ENCODE measurements at places on chromosomes 3 and 15.

DNA sequence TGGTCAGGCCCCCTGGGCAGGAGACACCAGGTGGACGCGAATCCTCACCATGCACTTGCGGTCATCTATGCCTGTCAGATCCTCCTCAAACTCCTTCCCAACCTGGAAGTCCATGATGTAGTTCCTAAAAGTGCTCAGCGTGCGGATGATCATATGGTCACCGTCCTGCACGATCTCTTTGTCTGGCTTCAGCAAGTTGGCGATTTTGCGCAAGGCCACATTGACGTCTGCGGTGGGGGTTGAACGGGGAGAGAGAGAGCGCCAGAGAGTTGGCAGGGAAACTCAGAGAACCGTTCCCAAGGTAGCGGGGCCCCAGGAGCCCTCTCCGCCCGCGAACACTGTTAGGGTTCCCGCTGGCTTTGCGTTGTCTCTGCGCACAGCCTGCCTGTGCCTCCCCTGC, 809 bp downstream of the RBP1 start:
- peak; percentile 9 for DNase-seq

GRCh38 chr15:80606511-80607071, 88.5 kb upstream of the ABHD17C start:
- peak; percentile 24 for DNase-seq

DNA sequence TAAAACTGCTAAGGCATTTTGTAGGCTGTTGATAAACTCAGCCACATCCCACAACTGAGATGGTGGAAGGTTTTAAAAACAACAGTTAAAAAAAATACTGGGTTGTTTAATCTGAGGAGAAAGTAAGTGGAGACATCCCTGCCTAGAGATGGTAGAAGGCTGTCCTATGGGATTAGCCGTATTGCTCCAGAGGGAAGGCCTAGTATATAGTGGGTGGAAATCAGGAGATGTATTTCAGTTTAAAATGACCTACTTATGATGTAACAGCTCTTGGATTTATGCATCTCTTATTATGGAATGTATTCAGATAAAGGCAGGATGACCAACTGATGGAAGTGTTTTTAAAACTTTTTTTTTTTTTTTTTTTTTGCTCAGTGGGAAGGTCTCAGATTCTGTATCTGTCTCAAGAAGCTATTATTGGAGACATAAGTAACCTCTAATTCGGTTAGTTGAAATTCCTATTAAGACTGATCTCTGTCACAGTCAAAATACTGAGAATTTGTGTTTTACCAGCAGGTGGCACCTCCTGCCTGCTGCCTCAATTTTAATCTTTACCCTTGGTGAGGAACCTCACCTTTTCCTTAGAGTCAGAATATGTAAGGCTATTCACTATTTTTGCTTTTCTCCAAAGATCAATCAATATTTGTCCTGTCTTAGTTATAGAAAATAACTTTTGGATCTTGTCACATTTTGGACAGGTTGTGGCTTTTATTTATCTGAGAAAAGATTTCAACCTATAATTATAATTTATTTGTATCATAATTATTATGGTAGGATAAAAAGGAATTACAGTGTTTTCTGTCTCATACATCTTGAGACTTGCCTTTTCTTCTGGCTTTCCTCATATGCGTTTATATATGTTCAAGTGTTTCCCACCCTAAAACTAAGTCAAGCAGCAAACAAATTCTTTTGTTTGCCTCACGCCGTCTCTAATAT, 63.0 kb downstream of the VPS8 start:
- DNase-seq: peak; percentile 23

GRCh38 chr3:140610544-140610943, 67.3 kb upstream of the TRIM42 start:
- no peak for DNase-seq

DNA sequence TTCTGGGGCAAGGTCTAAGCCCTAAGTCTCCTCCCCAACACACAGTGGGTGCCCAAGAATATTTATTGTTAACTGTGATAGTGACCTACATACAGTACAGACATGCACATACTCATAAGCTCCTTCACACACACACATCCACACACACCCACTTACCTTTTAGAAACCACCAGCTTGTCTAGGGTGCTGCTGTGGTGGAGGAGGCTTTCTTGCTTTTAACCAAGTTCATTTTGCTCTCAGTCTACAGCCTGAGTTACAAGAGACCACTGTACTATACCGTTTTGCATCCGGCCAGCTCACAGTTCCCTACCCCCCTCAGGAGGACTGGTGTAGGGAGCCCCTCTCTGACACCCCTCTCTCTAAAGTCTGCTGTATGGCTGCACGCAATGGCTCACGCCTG, 16.7 kb downstream of the DAPK2 start:
- DNase-seq: no peak

DNA sequence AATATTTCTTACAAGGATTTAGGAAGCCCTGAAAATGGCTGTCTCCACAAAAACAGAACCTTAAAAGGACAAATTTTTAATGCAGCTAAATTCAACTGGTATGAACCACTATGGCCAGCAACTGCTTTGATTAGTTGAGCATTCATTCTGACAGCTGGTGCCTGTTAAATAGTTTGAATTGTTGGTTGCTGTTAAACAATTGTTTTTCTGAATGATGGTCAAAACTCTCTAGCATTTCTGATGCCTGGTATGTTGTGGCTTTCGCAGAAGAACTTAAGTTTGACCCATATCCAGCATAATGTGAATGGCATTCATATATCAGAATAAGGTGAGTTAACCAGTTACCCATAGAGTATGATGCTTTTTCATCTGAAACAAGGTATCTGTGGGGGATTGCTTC, 138.4 kb downstream of the MEIS2 start:
- DNase-seq: peak; percentile 80

GRCh38 chr3:195447201-195447600, 4.4 kb upstream of the ACAP2 start:
- no peak for DNase-seq

DNA sequence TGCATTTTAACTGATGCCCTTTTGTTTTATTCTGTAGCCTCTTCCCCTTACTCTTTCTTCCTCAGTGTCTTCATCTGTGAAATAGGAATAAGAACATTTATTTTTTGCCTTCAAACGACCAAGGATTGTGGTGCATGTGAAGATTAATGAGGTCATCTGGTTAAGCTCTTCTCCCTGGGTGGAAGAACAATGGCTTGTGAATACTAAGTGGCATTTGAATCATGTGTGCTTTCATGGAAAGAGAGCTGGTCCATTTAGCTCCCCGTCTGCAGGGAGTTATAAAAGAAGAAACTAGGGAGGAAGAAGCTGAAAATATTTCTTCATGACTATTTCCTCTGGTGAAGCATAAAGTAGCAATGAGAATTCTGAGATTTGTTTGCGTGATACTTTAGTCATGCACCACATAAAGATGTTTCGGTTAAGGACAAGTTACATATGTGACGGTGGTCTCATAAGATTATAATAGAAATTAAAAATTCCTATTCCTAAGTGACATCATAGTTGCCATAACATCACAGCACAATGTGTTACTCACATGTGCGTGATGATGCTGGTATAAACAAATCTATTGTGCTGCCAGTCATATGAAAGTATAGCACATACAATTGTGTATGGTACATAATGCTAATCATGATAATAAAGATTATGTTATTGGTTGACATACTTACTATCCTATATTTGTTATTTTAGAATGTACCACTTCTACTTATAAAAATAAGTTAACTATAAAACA, 374.3 kb downstream of the RBMS3 start:
- no peak for DNase-seq

- no peak for DNase-seq
Observed at GRCh38 chr3:126699011-126699410, 5.0 kb upstream of the CHCHD6 start.

DNA sequence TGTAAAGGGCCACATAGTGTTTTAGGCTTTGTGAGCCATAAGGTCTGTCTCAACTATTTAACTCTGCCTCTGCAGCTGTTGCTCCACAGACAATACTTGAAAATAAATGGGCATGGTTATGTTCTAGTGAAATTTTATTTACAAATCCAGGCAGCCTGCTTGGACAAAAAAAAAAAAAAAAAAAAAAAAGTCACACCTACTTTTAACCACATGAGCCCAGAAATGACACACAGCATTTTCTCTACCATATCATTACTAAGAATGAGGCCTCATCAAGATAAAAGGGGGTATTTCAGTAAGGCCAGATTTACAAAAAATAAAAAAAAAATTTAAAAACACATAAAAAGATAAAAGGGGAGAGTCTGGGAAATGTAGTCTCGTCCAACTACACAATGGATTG, 1.7 kb upstream of the NGLY1 start:
- DNase-seq: no peak

DNA sequence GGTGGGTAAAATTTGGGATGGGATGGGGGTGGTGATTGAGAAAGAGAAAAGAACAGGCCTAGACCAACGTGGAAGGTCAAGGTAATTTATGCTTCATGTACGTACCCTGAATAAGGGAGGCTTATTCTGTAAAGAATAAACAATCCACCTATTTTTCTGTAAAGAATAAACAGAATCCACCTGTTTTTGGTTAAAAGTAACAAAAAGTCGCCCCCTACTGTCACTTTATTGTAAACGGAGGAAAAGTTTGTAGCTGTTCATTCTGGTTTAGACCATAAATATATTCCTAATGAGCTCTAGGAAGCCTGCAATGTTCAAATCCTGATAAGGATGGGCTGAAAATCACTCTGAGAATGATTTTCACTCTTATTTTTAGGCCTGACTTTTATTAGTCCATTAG, 23.5 kb upstream of the SQOR start:
- no peak for DNase-seq

- no peak for DNase-seq
Observed at GRCh38 chr15:62631076-62631724, 411.3 kb upstream of the TPM1 start.

- peak; percentile 92 for DNase-seq
Observed at GRCh38 chr3:178513546-178514380, 22.5 kb upstream of the KCNMB2 start.

DNA sequence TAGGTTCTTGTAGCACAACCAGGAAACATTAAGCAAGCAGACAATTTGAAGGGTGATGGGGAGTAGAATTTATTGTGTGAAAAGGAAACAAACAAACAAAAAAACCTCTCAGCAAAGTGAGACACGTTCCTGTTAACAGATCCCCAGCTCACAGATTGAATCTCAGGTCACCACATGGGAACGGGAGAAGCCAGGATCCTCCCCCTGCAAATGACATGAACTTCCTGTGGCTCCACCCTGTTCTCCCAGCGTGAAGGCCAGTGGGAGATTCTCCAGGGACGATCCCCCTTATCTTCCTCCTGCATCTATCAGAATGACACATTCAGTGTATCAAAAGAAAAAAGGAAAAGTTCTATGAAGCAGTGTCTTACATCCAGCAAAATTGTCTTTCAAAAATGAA, 1488.1 kb downstream of the OTOL1 start:
- DNase-seq: no peak

DNA sequence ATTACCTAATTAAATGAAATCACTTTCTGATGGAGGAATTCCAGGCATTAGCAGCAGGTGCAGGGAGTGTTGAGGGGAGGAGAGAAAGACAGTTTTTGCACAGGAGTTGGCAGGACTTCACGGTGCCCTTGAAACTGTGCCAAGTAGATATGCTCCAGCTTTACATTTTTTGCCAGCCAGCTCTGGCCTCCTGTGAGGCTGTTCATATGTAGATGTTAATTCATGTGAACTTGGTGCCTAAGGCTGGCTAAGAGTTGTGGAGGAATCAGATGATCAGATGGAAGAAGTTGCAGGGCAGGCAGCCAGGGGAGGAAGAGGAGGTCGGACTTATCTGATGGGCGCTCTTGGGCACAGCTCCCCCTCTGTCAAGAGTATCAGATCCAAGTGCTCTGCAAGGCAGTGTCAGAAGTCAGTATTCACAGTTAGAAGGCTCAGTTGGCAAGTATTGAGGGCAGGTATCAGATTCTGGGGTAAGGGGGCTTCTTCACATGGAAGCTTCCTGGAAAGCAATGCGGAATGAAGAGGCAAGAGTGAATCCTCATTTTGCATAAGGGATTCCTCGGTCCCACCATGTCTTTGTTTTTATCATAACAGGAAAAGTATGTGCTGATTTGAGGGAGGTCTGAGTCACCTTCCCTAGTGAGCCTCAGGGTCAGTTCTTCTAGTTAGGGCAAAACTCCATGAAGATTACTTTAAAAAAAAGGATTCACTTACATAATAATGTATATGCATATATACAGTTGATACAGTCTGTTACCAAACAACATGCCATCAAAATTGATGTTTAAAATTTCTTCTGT, 172.6 kb upstream of the UMPS start:
- peak; percentile 17 for DNase-seq

GRCh38 chr15:100997442-100997841, 78.3 kb downstream of the LRRK1 start:
- peak; percentile 59 for DNase-seq

- DNase-seq: no peak
Observed at GRCh38 chr3:131806736-131807135, 228.1 kb downstream of the CPNE4 start.

DNA sequence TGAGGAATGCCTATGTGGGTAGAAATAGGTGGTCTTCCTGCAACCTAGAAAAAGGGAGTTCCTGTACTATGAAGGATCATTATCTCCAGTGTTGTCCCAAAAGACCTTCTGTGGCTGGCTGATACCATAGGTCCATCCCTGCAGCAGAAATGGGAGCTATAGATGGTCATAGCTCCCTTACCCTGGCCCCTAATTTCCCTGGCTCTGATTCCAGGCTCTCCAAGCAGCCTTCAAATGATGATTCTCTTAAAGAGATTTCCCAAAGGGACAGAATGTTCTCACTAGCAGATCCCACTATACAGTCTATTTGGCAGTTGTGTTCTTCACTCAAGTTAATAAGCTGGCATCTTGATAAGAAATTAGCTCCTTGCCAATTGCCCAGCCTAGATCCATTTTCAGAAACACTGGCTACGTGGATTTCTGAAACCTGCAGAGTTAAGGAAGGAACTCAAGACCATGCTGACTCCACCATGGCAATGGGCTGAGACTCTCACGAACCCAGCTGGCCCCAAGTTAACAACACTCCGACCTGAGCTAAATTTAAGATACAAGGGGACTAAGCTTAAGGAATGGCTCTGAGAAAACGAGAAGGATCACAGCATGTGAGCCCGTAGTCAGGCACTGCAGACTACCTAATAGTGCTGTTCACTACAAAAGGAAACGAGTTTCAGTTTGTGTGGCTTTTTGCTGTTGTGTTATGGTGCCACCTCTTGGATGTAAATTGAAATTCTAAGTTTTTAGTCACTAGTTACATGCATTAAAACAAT, 11.4 kb downstream of the C15orf40 start:
- peak; percentile 70 for DNase-seq

DNA sequence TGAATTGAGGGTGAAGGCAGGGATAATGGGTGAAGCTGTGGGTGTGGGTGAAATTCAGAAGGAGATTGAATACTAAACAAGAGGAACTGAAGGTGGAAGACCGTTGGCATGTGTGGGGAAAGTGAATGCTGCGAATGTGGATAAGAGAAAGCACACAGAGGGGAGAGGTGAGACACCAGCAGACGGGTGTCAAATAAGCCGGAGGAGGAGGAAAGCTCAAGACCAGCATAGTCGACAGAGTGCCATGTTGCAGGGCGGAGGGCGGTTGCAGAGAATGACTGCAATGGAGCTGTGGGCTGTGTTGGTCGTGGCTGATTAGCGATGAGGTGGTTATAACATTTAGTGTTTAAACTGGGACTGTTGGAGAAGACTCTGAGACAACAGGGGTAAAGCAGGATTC, 16.4 kb upstream of the HCN4 start:
- DNase-seq: no peak
